ENCODE measurements at places on chromosomes 11 and 22.

- no peak for DNase-seq
Measured at GRCh38 chr22:50278461-50278860, 8.3 kb upstream of the MAPK11 start.

DNA sequence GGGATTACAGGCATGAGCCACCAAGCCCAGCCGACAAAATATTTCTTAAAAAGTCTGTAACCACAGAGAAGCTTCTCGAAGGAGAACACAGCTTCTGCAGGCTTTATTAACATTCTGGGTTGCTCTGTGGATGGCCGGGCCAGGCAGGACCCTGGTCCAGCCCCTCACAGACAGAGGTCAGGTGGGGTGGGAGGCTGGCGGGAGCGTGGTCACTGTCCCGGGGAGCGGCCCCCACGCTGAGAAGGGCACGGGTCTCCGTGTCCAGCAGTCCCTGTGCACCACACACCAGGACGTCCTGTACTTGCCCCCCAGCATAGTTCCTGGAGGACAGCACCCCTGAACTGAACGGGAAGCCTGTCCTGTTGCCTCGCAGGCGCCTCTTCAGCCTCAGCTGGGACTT is 19.4 kb downstream of the DRD4 start:
- no peak for DNase-seq

DNA sequence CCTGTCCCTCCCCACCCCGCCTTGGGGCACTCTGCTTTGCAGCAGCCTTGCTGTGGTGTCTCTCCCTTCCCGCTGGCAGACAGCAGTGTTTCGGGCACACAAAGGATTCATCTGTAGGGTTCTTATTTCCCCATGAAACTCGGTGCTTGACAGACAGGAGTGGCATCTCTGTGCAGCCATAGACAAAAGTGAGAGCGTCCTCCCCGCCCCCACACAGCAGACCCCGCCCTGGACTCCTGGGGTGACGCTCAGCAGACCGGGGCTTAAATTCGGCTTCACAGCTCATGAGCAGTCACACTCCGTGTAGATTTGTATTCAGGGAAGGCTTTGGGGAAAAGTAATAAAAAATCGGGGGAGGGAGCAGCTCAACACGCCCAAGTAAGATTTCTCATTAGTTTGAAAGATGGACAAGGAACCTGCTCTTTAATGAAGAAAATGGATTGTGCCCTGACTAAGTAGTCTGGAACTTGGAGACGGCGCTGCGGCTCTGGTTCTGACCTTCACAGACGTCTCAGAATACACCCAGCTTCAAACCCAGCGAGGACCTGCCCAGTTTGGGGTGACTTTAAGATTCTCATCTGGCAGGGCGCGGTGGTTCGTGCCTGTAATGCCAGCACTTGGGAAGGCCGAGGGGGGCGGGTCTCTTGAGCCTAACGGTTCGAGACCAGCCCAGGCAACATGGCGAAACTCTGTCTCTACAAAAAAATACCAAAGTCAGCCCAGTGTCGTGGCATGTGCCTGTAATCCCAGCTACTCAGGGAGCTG is 136.0 kb downstream of the CACNA1I start:
- DNase-seq = no peak

DNA sequence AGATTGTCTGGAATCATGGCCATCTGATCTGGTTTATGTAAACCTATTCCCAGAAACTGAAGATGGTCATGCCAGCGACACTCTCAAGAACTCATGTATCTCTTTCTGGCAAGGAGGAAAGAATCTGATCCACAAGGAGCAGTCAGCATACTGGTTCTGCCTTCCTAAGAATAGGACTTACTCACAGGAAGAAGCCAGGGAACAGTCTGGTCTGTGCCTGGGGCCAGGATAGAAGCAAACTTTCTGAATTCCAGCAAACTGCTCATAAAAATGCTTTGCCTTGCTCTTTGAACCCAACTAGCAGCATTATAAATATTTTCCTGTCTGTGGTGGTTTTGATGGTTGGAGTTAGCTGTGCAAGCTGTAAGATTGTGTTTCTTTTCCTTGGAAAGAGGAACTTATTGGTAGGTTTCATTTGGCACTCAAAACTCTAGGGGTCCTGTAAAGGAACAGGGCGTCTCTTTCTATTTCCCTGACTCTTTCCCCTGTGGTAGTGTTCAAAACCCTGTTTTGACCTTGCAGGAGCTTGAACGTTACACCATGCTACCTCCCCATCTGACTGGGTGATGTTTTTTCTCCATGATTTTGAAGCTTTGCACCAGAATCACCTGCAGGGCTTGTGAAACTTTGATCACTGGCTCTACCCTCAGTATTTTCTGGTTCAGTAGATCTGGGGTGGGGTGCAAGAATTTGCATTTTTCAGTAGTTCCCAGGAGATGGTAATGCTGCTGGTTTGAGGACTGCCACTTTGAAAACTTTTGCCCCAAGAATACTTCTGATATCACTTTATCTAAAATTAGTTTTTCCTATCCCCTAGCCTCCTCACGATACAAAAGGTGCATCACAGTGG is 627.8 kb upstream of the ANO5 start:
- DNase-seq = no peak

- DNase-seq = no peak
Measured at GRCh38 chr11:65778431-65778900, 2.3 kb downstream of the AP5B1 start.

- no peak for DNase-seq
Measured at GRCh38 chr22:48785792-48786678, 1041.6 kb downstream of the BRD1 start.

DNA sequence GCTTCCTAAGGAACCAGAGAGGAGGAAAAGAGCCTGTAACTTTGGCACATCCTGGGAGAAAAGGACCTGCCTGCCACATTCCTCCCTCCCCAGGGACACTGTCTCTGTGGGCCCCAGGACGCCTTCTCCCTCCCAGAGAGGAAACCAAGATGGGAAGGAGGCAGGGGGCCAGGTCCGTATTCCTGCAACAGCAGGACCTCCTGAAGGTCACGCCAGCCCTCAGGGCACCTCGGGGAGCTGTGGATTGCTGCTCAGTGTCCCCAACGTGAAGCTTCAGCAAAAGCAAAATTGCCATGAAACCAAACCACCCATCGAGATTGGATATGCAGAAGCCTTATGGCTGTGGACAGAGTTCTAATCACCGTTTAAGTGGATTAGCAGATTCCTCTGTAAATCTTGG is 86.7 kb downstream of the ARHGAP8 start:
- DNase-seq = no peak

DNA sequence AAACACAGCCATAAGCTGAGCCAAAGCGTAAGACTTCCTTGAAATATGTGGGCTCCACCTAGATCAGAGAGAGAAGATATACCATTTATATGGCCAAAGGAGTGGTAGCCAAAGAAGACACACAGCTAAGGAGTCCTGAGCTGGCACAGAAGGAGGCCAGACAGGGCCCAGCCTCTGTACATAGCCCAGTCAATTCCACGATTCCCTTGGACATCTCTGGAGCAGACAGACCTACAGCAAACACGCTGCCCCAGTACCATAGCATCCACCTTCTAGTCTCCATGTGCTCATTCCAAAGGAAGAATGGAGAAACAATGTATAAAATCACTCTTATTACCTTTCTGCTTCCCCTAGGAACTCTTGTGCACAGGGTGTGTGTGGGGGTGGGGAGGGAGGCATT is 102.1 kb upstream of the LDLRAD3 start:
- DNase-seq = no peak

- DNase-seq = no peak
Measured at GRCh38 chr22:36341640-36342041, 46.1 kb downstream of the MYH9 start.

GRCh38 chr11:118752654-118753053 is 38.3 kb downstream of the DDX6 start:
- DNase-seq = no peak

- no peak for DNase-seq
Measured at GRCh38 chr11:67194096-67194495, 72.2 kb upstream of the GRK2 start.

- DNase-seq = no peak
Measured at GRCh38 chr11:35046681-35047080, 92.3 kb upstream of the CD44 start.

DNA sequence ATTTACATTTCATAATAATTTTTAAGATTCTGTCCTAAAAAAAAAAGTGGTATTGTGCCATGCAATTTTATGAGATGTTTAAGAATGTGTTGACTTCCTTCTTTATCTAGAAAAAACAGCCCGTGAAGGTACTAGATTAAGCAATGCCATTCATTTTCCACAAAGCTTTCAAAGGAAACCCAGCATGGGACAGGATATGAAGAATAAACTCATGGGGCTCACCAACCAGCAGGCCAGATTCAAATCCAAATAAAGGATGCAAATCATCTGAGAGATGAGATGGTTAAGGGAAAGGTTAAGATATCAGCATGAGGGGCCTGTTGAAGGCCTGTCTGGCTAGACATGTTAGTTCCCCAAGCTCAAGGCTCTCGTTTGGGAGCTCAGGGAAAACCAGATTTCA is 199.1 kb downstream of the SWAP70 start:
- no peak for DNase-seq

DNA sequence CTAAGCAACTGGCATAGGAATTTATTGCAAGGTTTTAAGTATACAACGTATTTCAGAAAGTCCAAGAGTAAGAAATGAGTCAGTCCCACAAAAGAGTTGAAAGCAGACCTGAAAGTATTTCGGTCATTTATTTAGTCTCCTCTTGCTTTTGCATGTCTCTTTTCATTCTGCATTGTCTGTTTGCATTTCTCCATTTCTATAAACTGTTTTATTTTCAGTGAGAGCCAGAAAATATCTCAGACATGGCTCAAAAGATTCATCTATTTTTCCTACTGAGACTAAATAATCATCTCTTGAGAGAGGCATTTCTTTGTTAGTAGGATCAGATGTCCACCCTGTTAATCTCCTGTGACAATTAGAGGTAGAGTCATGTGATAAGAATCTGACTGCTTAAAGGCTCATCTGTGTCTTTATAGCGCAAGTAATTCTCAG is 219.1 kb upstream of the CCDC179 start:
- no peak for DNase-seq
